ENCODE measurements at places on chromosomes 6 and 20. TPM values are rescaled to one million over a fixed set of nuclear protein-coding genes. Genes with fewer than 3 reads are reported as not detected.

The CRYBG1 gene
- total RNA-seq, result 2.9 TPM

The CD40 gene
- 16.3 TPM for total RNA-seq

- H3K27me3 ChIP-seq, result no peaks in the 10 kb centered on the region
- no peak overlapping the region for H3K4me3 ChIP-seq
- H3K4me1 ChIP-seq, result no peaks in the 10 kb centered on the region
- H3K27ac ChIP-seq, result no peak overlapping the region
- H3K36me3 ChIP-seq, result no peaks in the 10 kb centered on the region
These were observed 75.0 kb downstream of the ELOVL4 start for GRCh38 chr6:79872303-79872702.

- no peak overlapping the region for H3K27ac ChIP-seq
- peaks cover 12% of the 10 kb centered on the region for H3K4me1 ChIP-seq
- H3K36me3 ChIP-seq, result no peaks in the 10 kb centered on the region
- no peak overlapping the region for H3K4me3 ChIP-seq
- no peak for DNase-seq
These were observed 186.1 kb downstream of the TASP1 start for GRCh38 chr20:13452470-13453124.

DNA sequence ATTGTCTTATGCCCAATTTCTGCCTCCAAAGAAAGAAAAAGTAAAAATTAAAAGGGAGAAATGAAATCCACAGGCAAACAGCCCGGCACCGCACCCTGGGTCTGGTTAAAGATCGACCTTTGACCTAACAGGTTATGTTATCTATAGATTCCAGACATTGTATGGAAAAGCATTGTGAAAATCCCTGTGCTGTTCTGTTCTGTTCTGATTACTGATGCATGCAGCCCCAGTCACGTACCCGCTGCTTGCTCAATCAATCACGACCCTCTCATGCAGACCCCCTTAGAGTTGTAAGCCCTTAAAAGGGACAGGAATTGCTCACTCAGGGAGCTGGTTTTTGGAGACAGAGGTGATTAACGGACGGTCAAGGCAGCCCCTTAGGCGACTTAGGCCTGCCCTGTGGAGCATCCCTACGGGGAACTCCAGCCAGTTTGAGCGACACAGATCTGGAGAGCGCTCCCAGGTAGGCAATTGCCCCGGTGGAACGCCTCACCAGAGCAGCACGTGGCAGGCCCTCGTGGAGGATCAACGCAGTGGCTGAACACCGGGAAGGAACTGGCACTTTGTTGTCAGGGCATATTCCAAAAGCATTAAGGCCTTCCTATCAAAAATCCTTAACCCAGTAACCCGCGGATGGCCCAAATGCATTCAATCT is 12.0 kb upstream of the HFE start:
- H3K4me1 ChIP-seq, result no peaks in the 10 kb centered on the region
- H3K27me3 ChIP-seq, result no peaks in the 10 kb centered on the region
- H3K4me3 ChIP-seq, result no peak overlapping the region
- no peak overlapping the region for H3K27ac ChIP-seq

DNA sequence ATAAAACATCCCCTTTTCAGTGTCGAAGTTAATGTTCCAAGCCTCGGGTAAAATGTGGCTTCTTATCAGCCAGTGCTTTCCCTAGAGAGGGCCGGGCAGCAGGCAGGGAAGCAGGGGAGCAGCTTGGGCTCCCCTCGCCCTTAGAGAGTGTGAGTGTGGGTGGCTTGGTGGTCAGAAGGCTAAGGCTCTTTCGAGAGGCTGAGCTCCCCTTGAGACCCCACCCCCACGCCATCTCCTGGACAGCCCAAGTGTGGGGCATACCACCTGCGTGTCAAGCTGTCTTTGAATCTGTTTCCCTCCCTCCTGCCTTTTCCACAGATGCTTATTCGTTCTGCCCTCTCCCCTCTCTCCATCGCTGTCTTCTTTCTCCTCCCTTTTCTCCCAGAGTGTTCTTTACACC is 95.1 kb upstream of the FOXP4 start:
- no peak for DNase-seq
- H3K36me3 ChIP-seq, result no peaks in the 10 kb centered on the region
- peaks cover 5% of the 10 kb centered on the region for H3K4me1 ChIP-seq
- H3K4me3 ChIP-seq, result no peak overlapping the region
